ENCODE measurements at places on chromosomes 11 and 22.

DNA sequence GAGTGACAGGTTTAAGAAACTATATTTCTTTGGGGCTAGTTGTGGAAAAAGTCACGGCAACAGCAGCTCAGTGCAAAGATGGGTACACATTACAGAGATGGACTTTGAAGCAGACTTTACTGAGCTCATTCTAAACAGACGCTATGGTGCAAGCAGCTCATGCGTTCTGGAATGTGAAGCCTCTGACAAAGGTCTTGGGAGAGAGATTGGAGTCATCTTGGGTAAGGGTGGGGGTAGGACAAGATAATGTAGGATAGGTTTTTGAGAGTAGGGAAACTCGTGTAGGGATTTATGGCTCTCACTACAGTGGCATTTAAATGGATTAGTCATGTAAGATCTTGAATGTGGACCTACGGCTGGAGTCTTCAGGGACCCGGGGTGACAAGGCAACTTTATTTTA, 36.2 kb upstream of the CLMP start:
- DNase-seq, result peak; percentile 72

- DNase-seq, result no peak
Measured at GRCh38 chr11:77142091-77142975, 14.3 kb downstream of the MYO7A start.

- DNase-seq, result peak; percentile 46
Measured at GRCh38 chr11:75140269-75141138, 10.4 kb upstream of the SLCO2B1 start.

GRCh38 chr11:95443386-95443785, 212.4 kb upstream of the SESN3 start:
- no peak for DNase-seq

DNA sequence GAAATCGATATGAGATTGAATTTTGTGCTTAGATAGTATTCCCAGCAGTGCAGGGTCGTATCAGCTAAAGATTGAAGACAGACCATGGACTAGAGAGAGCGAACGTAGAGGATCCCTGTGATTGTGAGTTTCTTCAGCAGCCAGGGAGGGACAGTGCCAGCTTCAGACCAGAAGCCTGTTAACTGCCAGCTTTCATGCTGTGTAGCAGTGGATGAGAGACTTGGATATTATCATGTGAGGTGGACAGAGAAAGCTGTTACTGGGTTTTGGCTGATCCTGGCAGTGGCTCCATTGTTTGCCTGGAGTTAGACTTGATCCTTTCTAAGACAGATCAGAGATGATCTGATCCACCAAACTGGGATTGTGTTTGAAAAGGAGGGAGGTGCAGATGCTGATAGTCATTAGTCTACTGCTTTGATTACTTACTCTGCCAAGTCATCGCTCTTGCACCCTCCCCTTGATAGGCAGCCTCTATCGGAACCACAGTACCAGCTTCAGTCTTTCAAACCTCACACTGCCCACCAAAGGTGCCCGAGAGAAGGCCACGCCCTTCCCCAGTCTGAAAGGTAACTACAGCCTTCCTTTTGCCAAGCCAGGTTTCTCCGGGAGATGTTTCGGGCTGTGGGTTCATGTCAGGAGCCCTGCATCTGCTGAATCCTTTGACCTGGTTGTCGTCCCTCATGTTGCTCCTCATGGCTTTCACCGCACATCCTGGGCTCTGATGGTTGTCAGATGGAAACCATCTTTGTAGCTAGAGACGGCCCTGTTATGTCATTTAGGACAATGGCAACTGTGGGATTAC, 16.2 kb downstream of the MADD start:
- DNase-seq, result no peak
